ENCODE measurements at places on chromosomes 6 and 20.

GRCh38 chr20:57503035-57503658, 21.8 kb downstream of the CTCFL start:
- DNase-seq, result no peak

DNA sequence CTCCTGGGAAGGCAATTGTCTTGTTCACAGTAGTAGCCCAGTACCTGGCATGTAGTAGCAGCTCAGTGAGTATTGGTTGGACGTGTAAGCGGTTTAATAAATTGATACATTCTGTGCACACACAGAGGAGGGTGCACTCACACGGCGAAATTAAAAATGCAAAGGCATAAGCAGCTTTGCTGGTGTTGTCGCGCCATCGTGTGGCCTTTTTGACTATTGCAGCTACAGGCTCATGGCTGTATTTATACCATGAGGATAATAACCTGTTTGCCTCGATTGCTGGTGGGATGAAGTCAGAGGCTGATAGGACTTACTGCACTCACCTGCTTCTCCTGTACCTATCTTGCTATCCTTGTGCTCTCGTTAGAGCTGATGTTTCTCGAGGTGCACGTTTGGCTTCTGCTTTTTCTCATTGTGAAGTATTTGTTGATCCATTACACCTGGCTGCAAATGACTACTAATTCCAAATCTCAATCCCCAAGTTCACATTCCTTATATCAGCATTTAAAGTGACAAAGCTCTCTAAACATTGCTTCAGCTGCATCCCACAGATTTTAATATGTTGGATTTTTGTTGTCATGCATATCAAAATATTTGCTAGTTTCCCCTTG, 61.5 kb downstream of the TBXT start:
- DNase-seq, result peak; percentile 64

- DNase-seq, result no peak
Measured at GRCh38 chr6:108157981-108158525, 7.8 kb upstream of the NR2E1 start.

GRCh38 chr20:24455081-24455480, 14.3 kb upstream of the SYNDIG1 start:
- no peak for DNase-seq

GRCh38 chr6:46993846-46994245, 48.3 kb downstream of the ADGRF1 start:
- no peak for DNase-seq

- DNase-seq, result no peak
Measured at GRCh38 chr20:60035-60918, 27.2 kb upstream of the DEFB125 start.

DNA sequence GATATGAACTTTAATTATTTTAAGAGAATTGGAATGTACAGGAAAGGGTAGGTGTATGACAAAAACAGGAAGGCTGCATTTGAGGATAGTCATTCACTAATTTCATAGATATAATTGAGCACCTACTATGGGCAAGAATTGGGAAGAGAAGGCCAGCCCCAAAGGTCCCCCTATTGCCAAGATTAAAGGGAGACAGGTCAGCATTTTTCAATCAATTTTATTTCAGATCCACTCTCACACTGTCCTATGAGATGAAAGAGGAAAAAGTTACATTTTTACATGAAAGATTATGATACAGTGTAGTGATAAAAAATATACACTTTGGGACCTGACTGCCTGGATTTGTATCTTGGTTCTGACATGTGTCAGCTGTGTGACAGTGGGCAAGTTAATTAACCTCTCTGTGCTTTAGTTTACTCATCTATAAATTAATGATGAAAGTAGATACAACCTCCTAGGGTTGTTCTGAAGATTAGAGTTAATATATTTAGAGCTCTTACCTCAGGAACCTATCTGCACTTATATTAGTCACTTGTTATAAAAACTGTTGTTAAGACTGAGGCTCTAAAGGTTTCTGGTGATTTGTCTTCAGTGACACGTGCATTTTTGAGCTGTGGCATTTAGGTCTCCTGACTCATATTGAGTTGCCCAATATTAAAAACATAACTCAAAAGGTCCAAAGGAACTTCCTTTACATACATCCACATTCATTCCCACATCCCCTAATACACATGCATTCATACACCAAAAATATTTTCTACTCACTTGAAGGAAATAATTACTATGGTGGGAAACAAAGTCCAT, 45.7 kb downstream of the SCGN start:
- DNase-seq, result no peak

- DNase-seq, result no peak
Measured at GRCh38 chr20:36167902-36168503, 13.5 kb downstream of the EPB41L1 start.

- DNase-seq, result peak; percentile 43
Measured at GRCh38 chr6:106102034-106102433, 15.9 kb downstream of the PRDM1 start.

DNA sequence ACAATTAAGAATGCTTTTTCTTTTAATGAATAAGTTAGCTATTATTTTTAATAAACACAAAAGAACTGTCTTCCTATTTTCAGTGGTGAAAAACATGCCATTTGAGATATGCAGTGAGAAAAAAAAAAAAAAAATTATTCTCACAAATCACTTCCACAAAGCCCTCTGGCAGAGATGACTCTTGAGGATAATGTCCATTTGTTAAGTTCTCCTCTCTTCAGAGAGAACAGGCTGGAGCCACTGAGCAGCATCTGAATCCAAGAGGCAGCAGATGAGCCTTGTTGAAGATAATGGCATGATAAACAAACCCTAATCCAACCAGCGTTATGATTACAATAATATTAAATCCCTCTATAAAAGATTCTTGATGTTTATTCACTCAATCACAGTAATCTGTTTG, 105.0 kb downstream of the PTPRK start:
- no peak for DNase-seq

GRCh38 chr6:21071780-21072468, 521.6 kb upstream of the SOX4 start:
- no peak for DNase-seq

- no peak for DNase-seq
Measured at GRCh38 chr20:34461779-34462087, 54.5 kb upstream of the DYNLRB1 start.

DNA sequence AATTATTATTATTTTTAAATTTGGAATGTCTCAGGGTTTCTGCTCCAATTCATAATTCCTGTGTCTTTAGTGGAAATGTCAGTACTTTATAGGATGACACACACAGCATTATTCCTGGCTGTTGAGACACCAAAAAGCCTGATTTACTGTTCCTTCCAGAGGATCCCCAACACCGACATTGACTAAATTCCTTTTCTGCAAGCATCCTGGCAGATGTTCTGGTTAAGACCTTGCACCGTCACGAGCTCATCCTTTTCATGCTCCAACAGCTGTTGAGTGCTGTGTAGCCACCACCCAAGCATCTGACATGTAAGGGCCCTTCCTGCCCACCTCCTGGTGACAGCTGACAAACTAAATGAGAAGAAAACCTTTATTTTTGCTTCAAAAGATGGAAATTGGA, 284.3 kb upstream of the SULF2 start:
- DNase-seq, result no peak

DNA sequence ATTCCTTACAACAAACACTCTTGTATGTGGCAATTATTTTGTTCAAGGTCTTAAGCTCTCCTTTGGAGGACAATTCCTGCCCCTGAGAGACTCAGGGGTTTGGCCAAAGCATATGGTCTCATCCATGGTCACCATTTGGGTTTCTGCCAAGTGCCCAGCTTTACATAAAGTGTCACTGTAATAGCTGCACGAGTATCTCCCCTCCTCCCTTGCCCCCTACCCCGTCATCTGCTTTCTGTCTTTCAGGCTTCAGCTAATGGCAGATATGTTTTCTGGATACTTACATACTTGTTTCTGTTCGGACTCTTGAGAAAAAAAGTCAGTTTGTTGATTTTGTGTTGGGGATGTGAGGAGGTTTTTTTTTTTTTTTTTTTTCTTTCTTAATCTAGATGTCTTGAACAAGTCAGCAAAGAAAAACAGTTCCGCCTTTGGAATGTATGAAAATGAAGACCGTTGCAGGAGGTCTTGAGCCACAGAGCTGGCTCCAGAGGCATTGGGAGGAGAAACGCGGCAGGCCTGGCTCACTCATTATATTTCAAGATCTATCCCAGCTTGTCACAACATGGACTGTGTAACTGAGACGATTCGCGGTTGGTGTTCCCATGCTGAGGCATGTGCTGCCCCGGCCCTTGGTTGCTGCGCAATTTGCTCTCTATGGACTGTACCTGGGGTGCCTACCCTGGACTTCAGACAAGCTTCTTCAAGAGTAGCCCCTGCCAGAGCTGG, 32.6 kb upstream of the STX16 start:
- no peak for DNase-seq

- no peak for DNase-seq
Measured at GRCh38 chr6:112010328-112010727, 43.6 kb upstream of the CCN6 start.

- no peak for DNase-seq
Measured at GRCh38 chr6:67630146-67630545, 1004.9 kb upstream of the ADGRB3 start.

GRCh38 chr20:2524709-2525506, 11.5 kb upstream of the TMC2 start:
- DNase-seq, result peak; percentile 40

DNA sequence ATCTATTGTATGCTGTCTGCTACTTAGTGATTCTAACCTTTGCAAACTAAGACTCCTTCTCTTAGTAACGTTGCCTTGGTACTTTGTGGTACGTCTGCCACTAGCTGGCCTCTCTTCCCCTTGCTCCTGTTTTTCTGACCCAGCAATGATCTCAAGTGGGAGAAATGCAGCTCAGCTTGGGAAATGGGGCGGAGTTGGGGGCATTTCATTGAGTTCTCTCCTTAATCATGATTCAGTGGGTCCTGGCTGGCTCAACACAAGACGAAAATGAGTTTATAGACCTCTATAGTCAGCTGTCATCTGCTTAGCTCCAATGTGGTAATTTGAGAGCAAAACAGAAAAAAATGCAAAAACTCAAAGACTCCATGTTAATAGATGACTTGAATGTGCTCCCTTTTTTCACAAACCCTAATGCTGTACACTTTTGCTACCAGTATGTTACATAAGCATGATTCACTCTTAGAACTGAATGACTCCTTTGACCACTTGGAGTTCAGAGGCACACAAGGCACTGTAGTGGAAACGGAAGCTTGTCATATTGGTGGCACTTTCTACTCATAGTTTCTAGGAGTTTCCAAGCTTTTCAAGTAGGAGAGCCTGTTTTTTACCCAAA, 55.3 kb upstream of the SOX4 start:
- no peak for DNase-seq

DNA sequence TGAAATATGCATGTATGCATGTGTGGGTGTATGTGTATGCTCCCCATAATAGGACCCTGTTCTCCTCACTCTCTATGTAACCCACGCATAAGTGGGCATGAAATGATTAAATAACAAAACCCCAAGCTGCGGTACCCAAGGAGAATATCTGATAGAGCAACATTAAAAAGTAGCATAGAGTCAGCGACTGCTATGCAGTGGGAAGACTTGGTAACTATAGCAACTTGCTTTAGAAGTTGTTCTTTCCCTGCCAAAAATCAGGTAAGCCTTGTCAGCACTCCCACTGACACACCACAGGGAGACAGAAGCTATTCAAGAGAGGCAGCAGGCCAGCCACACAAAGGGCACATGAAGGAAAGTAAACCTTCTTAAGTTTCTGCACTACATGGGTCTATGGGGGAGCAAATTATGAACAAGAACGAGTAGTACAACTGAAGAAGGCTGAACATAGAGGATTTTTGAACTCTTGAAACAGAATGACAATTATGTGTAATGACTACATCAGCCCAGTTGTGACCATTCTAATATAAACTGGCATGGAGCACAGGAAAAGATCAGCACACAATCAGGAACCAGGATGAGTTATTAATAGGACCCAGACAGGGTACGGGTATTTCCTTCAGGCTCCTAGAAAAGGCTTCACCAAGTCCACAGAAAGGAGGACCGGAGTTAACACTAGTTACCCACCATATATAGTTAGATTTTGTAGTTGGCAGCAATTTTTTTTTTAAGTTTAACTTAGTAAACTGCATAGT, 89.9 kb downstream of the GPR6 start:
- DNase-seq, result no peak

- no peak for DNase-seq
Measured at GRCh38 chr6:45326698-45327417, 1.3 kb upstream of the RUNX2 start.

DNA sequence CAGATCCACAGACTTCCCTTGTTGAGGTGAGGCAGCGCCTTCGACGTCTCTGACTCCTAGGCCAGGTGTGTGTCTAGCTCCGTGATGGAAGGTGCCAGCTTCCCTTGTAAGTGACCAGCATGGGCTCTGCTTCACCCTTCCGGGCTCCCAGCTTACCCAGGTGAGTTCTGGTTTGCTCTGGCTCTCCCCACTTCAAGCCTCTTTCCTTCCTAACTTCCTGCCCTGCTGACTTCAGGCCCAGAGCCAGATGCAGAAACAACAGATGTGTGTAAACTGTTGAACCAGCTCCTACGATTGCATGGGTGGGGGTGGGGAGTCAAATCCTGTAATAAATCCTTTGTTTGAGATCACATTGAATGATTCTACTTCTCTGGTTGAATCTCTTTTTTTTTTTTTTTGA, 51.6 kb upstream of the BMP6 start:
- DNase-seq, result no peak

- no peak for DNase-seq
Measured at GRCh38 chr20:32139947-32140346, 30.4 kb downstream of the TM9SF4 start.

DNA sequence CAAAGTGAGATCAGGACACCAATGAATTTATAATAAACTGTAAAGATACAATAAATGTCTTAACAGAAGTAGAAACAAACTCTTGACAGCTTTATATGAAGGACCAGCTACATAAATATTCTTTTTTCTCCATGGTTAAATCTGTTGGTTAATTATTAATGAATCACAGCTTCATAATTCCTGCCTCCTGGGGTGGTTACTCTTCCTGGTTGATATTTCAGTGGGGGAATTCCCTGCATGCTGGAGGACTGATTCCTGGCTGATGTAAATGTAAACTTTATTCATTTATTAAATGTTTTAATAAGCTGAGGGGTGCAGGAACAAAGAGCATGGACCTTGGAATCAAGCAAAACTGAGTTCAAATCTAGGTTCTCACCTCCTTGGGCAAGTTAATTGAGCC, 16.2 kb upstream of the RCAN2 start:
- DNase-seq, result no peak

DNA sequence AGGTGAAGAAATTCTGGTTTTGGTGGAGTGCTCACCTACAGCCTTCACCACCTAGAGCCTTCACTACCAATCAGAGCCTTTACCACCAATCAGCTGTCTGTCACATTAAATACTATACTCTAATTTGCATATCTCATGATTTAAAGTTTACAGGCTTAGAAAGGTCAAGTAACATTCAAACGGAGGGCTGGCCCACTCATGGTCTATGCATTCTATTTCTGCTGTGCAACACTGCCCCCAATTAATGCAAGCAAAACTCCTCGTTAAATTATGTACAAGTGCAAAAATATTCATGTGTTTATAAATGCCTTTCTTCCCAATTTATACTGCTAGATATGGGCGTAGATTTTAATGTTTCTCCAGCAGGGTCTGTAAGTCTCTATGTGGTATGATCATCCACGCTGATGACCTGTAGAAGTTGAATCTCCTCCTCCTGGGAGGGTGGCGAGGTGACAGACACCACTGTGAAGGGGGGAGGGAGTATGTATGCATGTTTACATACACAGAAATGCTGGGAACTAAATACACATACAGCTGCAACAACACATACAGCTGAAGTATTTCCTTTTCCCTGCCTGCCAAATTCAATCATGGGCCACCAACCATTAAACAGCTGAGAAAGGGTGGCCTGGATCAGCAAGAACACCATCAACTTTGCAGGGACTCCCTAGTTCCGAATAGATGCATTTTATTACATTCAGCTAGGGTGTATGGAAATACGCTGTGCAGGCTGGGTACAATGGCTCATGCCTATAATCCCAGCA, 13.1 kb downstream of the RRAGD start:
- no peak for DNase-seq

Measured in stimulated activated CD4-positive, alpha-beta T cell treated with anti-CD3 and anti-CD28 coated beads, Interleukin-4, amount 100 ng/mL, for 4 hours (primary cell).